Endothelial cell (in vitro differentiated cells): ENCODE measurements at places on chromosomes 6 and 20. TPM values are rescaled to one million over a fixed set of nuclear protein-coding genes. Genes with fewer than 3 reads are reported as not detected.

DNA sequence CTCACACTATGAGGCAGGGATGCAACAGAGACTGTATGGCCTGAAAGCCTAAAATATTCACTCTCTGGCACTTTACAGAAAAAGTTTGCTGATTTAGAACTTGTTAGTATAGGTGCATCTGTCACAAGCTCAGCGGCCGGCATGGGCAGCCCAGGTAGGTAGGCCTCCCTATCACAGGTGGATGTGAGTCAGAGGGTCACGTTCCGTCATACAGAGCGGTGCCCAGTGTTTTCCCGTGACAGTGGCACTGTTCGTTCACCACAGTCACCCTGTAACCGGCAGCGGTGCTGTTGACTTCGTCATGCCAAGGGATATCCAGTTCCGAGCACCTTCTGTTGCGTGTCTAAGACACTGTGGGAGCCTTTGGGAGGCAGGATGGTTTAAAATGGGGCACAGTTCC, 32.9 kb upstream of the PXDC1 start:
- no peak overlapping the region for H3K27ac ChIP-seq
- no peaks in the 10 kb centered on the region for H3K4me1 ChIP-seq
- H3K36me3 ChIP-seq: no peaks in the 10 kb centered on the region
- no peak for DNase-seq

- peak overlapping the region; percentile 65 for H3K4me3 ChIP-seq
- peaks cover 26% of the 10 kb centered on the region for H3K4me1 ChIP-seq
- peaks cover 16% of the 10 kb centered on the region for H3K36me3 ChIP-seq
- DNase-seq: no peak
Measured at GRCh38 chr6:157952861-157953351, 28.8 kb upstream of the SYNJ2 start.

GRCh38 chr6:160260367-160260766, 1.7 kb upstream of the SLC22A2 start:
- H3K27me3 ChIP-seq: peaks cover 7% of the 10 kb centered on the region
- no peaks in the 10 kb centered on the region for H3K4me1 ChIP-seq
- H3K27ac ChIP-seq: no peak overlapping the region
- H3K4me3 ChIP-seq: no peak overlapping the region

DNA sequence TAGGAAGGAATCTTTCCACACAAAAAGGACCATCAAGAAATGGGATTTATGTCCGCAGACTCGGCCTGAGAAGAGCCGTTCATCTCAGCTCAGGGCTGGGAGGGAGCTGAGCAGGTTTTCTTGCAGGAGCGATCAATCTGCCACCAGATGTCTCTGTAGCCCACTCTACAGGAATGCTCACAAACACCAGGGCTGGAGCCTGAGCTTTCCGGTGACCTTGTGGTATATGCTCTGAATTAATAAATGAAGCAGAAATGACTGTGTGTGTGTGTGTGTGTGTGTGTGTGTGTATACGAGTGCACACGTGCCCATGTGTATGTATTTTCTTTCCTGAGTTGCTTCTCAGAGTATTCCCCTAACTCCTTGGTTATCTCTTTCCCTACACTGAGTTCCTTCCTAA, 12.0 kb downstream of the CD83 start:
- DNase-seq: peak; percentile 44
- peaks cover 17% of the 10 kb centered on the region for H3K4me1 ChIP-seq
- no peak overlapping the region for H3K27ac ChIP-seq
- no peak overlapping the region for H3K4me3 ChIP-seq
- H3K36me3 ChIP-seq: no peaks in the 10 kb centered on the region
- H3K27me3 ChIP-seq: peaks cover 1% of the 10 kb centered on the region

- DNase-seq: no peak
- H3K4me3 ChIP-seq: peak overlapping the region; percentile 11
- peak overlapping the region; percentile 25 for H3K27ac ChIP-seq
- peaks cover 7% of the 10 kb centered on the region for H3K36me3 ChIP-seq
- H3K4me1 ChIP-seq: peaks cover 24% of the 10 kb centered on the region
Measured at GRCh38 chr6:28134716-28135115, 7.0 kb upstream of the ZKSCAN8 start.

GRCh38 chr6:13655700-13656099, 40.6 kb downstream of the NOL7 start:
- H3K4me1 ChIP-seq: peaks cover 3% of the 10 kb centered on the region
- no peak for DNase-seq
- H3K36me3 ChIP-seq: peaks cover 5% of the 10 kb centered on the region
- peak overlapping the region; percentile 31 for H3K27ac ChIP-seq
- H3K4me3 ChIP-seq: no peak overlapping the region

- no peaks in the 10 kb centered on the region for H3K36me3 ChIP-seq
- H3K27me3 ChIP-seq: no peaks in the 10 kb centered on the region
- no peak overlapping the region for H3K4me3 ChIP-seq
- DNase-seq: no peak
Measured at GRCh38 chr6:44738601-44739146, 351.2 kb downstream of the CDC5L start.

- no peak within 1 kb of the TSS for H3K27ac ChIP-seq
- H3K4me3 ChIP-seq: peak within 1 kb of the TSS; percentile 86
- peaks cover 6% of the 10 kb centered on the region for H3K36me3 ChIP-seq
- H3K4me1 ChIP-seq: peaks cover 4% of the 10 kb centered on the region
- peaks cover 17% of the 10 kb centered on the region for H3K27me3 ChIP-seq
Measured at GRCh38 chr6:160348223-160349019, at the start of gene SLC22A3. TSS of gene SLC22A3 (plus strand) at chr6:160348378. CDS start at chr6:160348420, 42 bp downstream.

- no peak overlapping the region for H3K4me3 ChIP-seq
- H3K27ac ChIP-seq: no peak overlapping the region
- DNase-seq: no peak
- no peaks in the 10 kb centered on the region for H3K27me3 ChIP-seq
Measured at GRCh38 chr6:116003668-116004067, 57.0 kb downstream of the FRK start.

DNA sequence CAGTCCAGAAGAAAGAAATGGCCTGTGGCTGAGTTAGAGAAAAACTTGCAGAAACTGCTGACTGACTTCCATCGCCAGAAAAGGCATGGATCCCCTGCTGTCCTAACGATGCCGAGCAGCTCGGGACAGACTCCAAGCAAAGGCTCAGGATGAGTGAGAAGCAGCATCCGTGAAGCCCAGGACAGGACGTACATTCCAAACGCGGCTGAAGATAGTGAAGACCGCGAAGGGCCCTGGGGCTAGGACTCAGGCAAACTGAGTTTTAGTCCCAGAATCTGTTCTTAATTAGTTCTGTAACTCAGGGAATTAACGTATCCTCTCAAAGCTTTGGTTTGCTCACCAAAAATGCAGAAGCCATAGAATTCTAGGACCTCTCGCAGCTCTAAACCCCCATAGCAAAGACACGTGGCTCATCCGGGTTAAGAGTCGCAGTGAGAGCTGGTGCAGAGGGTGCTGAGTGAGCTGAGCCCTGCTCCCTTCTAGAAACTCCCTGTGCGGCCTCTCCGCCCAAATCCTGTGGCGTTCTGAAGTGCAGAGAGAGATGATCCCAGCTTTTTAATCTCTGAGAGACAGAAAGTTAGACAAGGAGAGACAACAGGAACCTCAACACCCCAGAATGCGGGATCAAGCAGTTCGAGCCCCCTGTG, 132.9 kb upstream of the THBS2 start:
- H3K36me3 ChIP-seq: peaks cover 18% of the 10 kb centered on the region
- H3K27me3 ChIP-seq: no peaks in the 10 kb centered on the region
- H3K4me1 ChIP-seq: no peaks in the 10 kb centered on the region
- no peak for DNase-seq
- no peak overlapping the region for H3K4me3 ChIP-seq

DNA sequence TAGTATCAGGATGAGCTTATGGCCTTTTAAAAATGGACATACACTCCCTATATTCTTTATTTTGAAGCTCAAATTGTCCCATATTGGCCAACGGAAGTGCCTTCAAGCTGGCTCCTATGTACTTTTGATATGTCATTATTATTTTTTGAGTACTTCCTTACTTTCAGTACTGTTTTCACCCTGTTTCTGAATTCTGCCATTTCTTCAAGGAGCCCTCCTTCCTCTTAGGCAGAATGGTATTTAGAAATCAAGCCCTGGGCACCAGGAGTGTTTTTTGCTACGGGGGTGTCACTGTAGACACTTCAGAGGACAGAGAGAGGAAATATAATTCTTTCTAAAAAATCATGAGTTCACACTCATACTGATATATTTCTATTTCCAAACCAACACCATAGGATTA, 5.5 kb upstream of the MYLK4 start:
- no peak for DNase-seq
- H3K36me3 ChIP-seq: no peaks in the 10 kb centered on the region
- H3K4me3 ChIP-seq: no peak overlapping the region
- no peaks in the 10 kb centered on the region for H3K27me3 ChIP-seq
- no peak overlapping the region for H3K27ac ChIP-seq
- H3K4me1 ChIP-seq: no peaks in the 10 kb centered on the region

GRCh38 chr6:165480916-165481315, 171.5 kb upstream of the C6orf118 start:
- no peaks in the 10 kb centered on the region for H3K27me3 ChIP-seq
- peaks cover 2% of the 10 kb centered on the region for H3K4me1 ChIP-seq
- H3K27ac ChIP-seq: no peak overlapping the region
- no peak overlapping the region for H3K4me3 ChIP-seq

- no peaks in the 10 kb centered on the region for H3K27me3 ChIP-seq
- no peak overlapping the region for H3K4me3 ChIP-seq
- no peak for DNase-seq
Measured at GRCh38 chr6:152404936-152405595, 232.1 kb downstream of the SYNE1 start.

GRCh38 chr20:46089167-46089416, 670 bp downstream of the NCOA5 start:
- H3K27me3 ChIP-seq: peaks cover 1% of the 10 kb centered on the region
- peaks cover 20% of the 10 kb centered on the region for H3K4me1 ChIP-seq
- no peak for DNase-seq

DNA sequence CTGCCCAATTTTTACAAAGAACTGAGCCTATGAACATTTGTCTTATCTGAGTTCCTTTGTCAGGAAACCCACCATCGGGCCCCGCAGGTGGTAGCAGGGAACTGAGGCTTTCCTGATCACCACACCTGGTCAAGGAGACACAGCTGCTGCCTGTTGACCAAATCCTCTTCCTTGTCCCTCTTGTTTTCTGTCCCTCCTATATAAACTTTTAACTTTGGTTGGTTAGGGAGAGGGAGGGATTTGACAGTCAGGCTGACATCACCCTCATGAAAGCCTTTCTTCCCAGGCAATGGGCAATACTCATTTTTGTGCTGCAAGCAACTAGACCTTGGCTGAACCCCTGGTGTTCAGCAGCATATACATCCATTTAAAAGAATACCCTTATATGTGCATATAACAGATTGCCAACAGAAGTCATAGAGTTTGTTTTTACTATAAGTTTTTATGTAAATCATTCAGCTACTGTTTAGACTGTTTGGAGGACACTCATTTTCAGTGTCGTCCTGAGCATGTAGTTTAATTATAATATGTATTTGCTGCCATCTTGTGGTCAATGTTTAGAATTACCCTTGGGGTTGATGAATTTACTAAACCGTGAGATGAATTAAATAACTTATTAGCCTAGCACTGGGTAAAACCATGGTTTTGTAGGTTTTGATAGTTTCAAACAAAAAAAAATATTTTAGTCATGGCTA, 17.0 kb downstream of the CRISP1 start:
- peaks cover 1% of the 10 kb centered on the region for H3K27me3 ChIP-seq
- DNase-seq: no peak
- H3K27ac ChIP-seq: no peak overlapping the region

DNA sequence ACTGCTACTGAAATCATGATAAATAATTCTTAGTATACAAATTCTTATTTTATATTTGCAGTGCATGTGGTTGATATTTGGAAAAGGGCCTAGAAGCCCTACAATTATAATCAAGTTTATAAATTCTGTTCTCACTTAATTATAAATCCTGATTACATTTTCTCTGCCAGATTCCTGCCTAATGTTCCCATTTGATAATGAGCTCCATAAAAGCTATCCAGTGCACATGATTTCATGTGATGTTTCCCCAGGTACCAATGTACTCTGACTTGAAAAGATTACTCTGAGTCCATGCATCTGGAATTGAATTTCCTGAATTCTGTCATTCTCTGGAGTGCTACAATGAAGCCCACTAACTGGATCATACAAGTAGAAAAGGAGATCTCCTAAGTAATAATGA, 292.2 kb downstream of the FRK start:
- H3K27me3 ChIP-seq: peaks cover 2% of the 10 kb centered on the region
- H3K27ac ChIP-seq: no peak overlapping the region
- H3K36me3 ChIP-seq: no peaks in the 10 kb centered on the region
- no peaks in the 10 kb centered on the region for H3K4me1 ChIP-seq
- no peak overlapping the region for H3K4me3 ChIP-seq

DNA sequence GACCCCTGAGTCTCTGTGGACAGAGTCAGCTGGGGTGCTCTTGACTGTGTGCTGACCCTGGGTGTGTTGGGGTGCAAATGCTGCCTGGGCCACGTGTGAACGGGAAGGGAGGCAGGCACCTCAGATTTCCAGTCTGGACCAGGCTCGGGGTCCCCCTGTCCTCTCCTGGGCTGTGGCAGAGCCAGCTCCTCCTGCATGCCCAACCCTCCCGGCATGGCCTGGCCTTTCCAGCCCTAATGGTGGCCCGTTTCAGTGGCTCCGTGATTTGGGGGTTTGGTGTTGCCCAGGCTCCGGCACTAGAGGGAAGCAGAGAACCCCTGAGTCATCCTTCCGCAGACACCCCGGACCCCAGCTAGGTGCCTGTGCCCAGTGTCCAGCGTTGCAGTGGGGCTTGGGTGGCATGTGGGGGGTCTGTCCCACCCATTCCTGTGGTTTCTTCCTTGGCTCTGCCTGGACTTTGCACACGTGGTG, 9.1 kb downstream of the RBM38 start:
- DNase-seq: no peak
- peaks cover 6% of the 10 kb centered on the region for H3K4me1 ChIP-seq
- peaks cover 21% of the 10 kb centered on the region for H3K36me3 ChIP-seq
- H3K27me3 ChIP-seq: peaks cover 8% of the 10 kb centered on the region

- H3K4me3 ChIP-seq: no peak overlapping the region
- H3K27me3 ChIP-seq: peaks cover 12% of the 10 kb centered on the region
- no peak for DNase-seq
- peaks cover 4% of the 10 kb centered on the region for H3K36me3 ChIP-seq
Measured at GRCh38 chr6:41696788-41697187, 38.6 kb downstream of the TFEB start.

GRCh38 chr6:37321516-37322415, 32.0 kb upstream of the RNF8 start:
- no peaks in the 10 kb centered on the region for H3K27me3 ChIP-seq
- no peak overlapping the region for H3K27ac ChIP-seq
- DNase-seq: no peak
- peaks cover 15% of the 10 kb centered on the region for H3K36me3 ChIP-seq

- no peak for DNase-seq
- H3K4me3 ChIP-seq: no peak overlapping the region
- H3K27me3 ChIP-seq: peaks cover 5% of the 10 kb centered on the region
- H3K36me3 ChIP-seq: no peaks in the 10 kb centered on the region
Measured at GRCh38 chr20:61857414-61857775, 208.3 kb downstream of the TAF4 start.

SLC22A23 gene
- 72.7 TPM for total RNA-seq

CD164 gene
- total RNA-seq: 220 TPM

ELOVL4 gene
- 3.3 TPM for total RNA-seq

NDUFAF4 gene
- 33.3 TPM for total RNA-seq

RNF217 gene
- 50.7 TPM for total RNA-seq

PSMB1 gene
- total RNA-seq: 165 TPM
